ENCODE measurements at places on chromosomes 3 and 15. TPM values are rescaled to one million over a fixed set of nuclear protein-coding genes. Genes with fewer than 3 reads are reported as not detected.

The PRRT3 gene
- total RNA-seq = 0.52 TPM

The TMC3 gene
- total RNA-seq = not detected

The PYGO1 gene
- 0.26 TPM for total RNA-seq

The ITPKA gene
- 0.11 TPM for total RNA-seq

The SFMBT1 gene
- total RNA-seq = 3.5 TPM

The SENP7 gene
- total RNA-seq = 18.0 TPM

The ATP13A5 gene
- total RNA-seq = not detected

The DPPA4 gene
- total RNA-seq = not detected

The CFAP91 gene
- not detected for total RNA-seq

The RYR3 gene
- total RNA-seq = not detected

The MKRN3 gene
- total RNA-seq = 0.65 TPM

The CRELD1 gene
- total RNA-seq = 32.6 TPM
